ENCODE measurements at places on chromosomes 5 and 9.

- no peak for DNase-seq
Observed at GRCh38 chr5:37847978-37848425, 8.2 kb upstream of the GDNF start.

- DNase-seq, result no peak
Observed at GRCh38 chr9:37997636-37998374, 71.2 kb downstream of the SHB start.

DNA sequence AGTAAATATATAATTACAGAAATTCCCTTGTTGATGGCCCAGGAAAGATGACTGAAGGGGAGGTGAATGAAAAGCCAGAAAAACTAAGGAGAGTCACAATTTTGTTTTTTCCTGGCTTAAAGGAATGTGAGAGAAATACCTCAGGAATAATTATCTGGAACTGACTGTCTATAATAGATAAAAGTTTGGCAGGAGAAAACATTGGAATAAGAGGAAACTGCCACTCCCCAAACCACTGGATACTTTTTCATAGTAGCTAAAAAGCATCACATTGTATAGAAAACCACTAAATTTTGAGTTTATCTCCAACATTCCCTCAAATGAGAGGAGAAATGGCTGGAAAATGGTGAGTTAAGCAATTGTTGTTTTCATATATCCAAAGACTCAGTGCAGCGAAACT, 326.0 kb downstream of the NPR3 start:
- no peak for DNase-seq

DNA sequence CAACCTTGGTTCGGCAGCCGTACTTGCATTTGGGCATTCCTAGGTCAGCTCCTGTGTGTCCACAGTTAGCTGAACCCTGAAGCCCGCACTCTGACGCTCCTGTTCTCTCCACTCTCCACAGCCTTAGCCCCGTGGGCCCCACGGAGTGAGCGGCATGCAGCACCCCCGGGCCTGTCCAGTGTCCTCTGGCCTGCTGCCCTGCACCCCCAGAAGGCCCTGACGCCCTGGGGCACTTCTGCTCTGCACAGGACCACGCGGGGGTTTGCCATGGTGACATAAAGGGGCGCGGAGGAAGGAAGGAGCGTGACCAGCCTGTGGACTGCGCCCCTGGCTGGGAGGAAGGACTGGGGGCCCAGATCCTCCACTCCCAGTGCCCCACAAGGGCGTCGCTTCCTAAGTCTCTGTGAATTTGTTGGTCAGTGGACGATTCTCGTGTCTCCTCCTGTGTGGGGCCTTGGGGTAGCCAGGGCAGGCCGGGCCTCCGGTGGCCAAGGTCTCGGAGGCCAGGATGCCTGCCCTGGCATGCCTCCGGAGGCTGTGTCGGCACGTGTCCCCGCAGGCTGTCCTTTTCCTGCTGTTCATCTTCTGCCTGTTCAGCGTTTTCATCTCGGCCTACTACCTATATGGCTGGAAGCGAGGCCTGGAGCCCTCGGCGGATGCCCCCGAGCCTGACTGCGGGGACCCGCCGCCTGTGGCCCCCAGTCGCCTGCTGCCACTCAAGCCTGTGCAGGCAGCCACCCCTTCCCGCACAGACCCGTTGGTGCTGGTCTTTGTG, 13.0 kb downstream of the NDST1 start:
- DNase-seq, result no peak

DNA sequence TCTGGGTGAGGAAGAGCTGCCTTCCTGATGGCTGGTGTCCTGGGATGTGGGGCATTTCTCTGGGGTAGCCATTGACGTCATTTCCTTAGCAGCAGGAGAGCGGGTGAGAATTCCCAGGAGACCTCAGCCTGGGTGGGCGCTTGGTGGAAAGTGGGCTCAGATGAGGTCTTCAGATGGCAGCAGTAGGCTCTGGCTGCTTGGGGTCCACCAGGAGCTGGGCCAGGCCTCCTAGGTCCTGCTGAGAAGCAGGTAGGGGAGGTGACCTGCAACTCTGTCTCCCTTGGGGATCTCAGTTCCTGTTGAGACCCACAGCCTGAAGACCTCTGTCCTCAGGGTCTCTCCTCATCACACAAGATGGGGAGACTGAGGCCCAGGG, 31.5 kb downstream of the FAM163B start:
- no peak for DNase-seq

- no peak for DNase-seq
Observed at GRCh38 chr9:97808415-97808814, 44.6 kb upstream of the FOXE1 start.

DNA sequence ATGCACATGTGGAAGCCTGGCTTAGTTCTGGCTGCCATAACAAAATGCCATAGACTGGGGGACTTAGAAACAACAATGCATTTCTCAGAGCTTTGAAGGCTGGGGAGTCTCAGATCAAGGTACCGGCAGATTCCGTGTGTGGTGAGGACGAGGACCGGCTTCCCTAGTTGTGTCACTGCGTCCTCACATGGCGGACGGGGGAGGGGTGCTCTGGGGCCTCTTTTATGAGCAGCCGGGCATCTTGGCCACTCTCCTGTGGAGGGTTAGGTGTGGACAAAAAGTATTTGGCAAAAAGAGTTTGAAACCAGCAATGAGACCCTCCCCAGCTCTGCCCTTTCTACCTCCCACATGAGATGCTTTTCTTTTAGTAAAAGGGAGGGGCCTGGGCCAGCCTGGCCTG, 118.5 kb upstream of the LPCAT1 start:
- no peak for DNase-seq

DNA sequence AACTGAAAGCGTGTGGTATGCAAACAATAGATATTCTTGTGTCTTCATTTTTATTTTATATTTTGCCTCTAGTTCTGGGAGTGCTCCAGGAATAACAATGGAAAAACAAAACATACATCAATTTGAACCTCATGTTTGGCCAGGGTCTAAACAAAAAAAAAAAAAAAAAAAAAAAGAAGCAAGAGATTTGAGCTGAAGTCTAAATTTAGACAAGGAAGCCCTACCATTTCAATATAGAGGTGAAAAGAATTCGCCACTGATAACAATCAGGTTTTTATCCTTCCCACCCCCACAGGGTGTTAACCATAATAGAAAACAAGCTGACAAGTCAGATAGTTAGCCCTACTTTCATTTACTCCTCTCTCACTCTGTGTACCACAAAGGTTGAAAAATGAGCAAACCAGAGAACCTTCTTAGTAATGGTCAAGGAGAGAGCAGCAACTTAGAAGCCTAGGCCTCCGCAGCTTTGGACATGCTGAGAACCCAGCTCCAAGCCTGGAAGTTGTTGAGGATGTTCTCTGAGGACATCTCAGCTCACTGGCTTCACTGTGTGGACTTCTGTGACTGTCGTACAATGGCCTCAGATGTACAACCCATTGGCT, 118.2 kb upstream of the HMHB1 start:
- DNase-seq, result no peak

GRCh38 chr5:22354956-22355355, 498.2 kb downstream of the CDH12 start:
- DNase-seq, result no peak

GRCh38 chr5:58793888-58794657, 211.2 kb downstream of the RAB3C start:
- no peak for DNase-seq

DNA sequence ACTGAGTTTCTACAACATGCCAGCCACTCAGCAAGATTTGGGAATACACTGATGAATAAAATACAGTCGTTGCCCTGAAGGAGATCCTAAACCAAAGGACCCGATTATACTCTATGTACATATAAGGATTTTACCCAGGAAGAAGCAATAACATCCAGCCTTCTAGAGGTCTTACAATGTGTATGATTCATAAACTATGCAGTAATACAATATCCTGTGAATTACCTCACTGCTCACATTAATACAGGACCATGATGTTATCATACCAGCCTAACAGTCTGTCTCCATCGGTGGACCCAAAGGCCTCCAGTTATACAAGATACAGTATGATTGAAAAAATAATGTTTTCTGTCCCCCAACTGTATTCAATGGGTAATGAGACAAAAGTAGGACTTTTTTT, 310.5 kb upstream of the TRPM3 start:
- DNase-seq, result no peak

- DNase-seq, result no peak
Observed at GRCh38 chr9:110604171-110604601, 24.6 kb upstream of the SVEP1 start.

DNA sequence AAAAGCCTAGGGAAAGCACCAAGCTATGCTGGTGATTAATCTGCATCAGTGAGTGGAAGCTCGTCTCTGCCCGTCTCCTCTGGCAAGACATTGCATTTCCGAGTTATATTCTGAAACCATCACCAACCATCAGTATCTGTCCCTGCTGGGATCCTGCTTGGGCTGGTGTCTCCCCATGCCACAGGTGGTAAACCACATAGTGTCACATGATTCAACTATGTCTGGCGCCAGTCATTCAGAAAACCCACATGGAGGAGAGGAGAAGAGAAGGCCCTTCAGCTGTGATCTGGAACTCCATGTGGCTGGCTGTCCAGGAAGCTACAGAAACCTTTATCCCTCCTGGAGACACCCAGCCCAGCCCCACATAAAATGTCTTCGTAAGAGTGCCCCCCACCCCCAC, 4.8 kb downstream of the IL9 start:
- no peak for DNase-seq

GRCh38 chr9:95004411-95005277, 278.1 kb downstream of the AOPEP start:
- peak; percentile 73 for DNase-seq

GRCh38 chr9:94696545-94696944, 30.0 kb upstream of the AOPEP start:
- DNase-seq, result no peak

Data from Caco-2 (cell line).